WTC11 (cell line): ENCODE measurements at places on chromosomes 5 and 9. TPM values are rescaled to one million over a fixed set of nuclear protein-coding genes. Genes with fewer than 3 reads are reported as not detected.

Gene TMC1
- 0.31 to 0.41 TPM (median 0.32 TPM) in 3 replicates for total RNA-seq

Gene WNT8A
- 0.16 TPM in 1 of 3 replicates, not detected in the others for total RNA-seq

Gene PRR7
- 13.1 to 14.7 TPM (median 14.6 TPM) in 3 replicates for total RNA-seq

Gene RAB24
- total RNA-seq = 37.0 to 40.2 TPM (median 38.0 TPM) in 3 replicates

Gene PPP1R26
- 36.2 to 44.4 TPM (median 37.4 TPM) in 3 replicates for total RNA-seq

Gene PCDHGB2
- total RNA-seq = 4.1 to 5.5 TPM (median 5.2 TPM) in 3 replicates

Gene TAS2R1
- total RNA-seq = not detected in 3 replicates

Gene FOXD4L4
- 0.14 TPM in 1 of 3 replicates, not detected in the others for total RNA-seq

Gene FBXL7
- 13.8 to 15.9 TPM (median 14.4 TPM) in 3 replicates for total RNA-seq

Gene UGCG
- 34.0 to 37.5 TPM (median 34.6 TPM) in 3 replicates for total RNA-seq

Gene TOMM5
- total RNA-seq = 112 to 126 TPM (median 124 TPM) in 3 replicates

Gene GLRA1
- not detected in 3 replicates for total RNA-seq

Gene F2RL1
- 37.3 to 38.9 TPM (median 37.5 TPM) in 3 replicates for total RNA-seq

Gene RANBP6
- 19.7 to 20.1 TPM (median 19.8 TPM) in 3 replicates for total RNA-seq

Gene ADAMTSL2
- 0.64 to 0.87 TPM (median 0.64 TPM) in 3 replicates for total RNA-seq

Gene C8G
- 0.85 to 1.7 TPM (median 1.5 TPM) in 3 replicates for total RNA-seq

Gene ZFP62
- total RNA-seq = 35.7 to 41.2 TPM (median 39.5 TPM) in 3 replicates

Gene CEMIP2
- total RNA-seq = 40.5 to 43.2 TPM (median 40.6 TPM) in 3 replicates

Gene MEGF10
- 17.9 to 24.5 TPM (median 20.8 TPM) in 3 replicates for total RNA-seq

Gene ZFP37
- 4.6 to 5.6 TPM (median 5.2 TPM) in 3 replicates for total RNA-seq

Gene GZMA
- total RNA-seq = not detected in 3 replicates

Gene CCDC171
- 2.8 to 4.1 TPM (median 2.9 TPM) in 3 replicates for total RNA-seq

Gene C5orf52
- not detected in 3 replicates for total RNA-seq

Gene CSF1R
- total RNA-seq = 0.07 to 0.20 TPM (median 0.14 TPM) in 3 replicates

Gene PURA
- total RNA-seq = 6.0 to 9.0 TPM (median 6.4 TPM) in 3 replicates

Gene PCDHA3
- 3.3 to 3.4 TPM (median 3.3 TPM) in 3 replicates for total RNA-seq

Gene RASEF
- 6.5 to 8.2 TPM (median 7.3 TPM) in 3 replicates for total RNA-seq

Gene ZNF366
- total RNA-seq = not detected in 3 replicates

Gene SPINK9
- total RNA-seq = not detected in 3 replicates

Gene PCA3
- not detected in 3 replicates for total RNA-seq

Gene CSNK1A1
- 265 to 276 TPM (median 269 TPM) in 3 replicates for total RNA-seq

Gene NR2F1-AS1
- 0.76 to 1.7 TPM (median 1.5 TPM) in 3 replicates for total RNA-seq

Gene FOXD4L5
- 0.07 to 0.11 TPM in 2 of 3 replicates, not detected in the other for total RNA-seq

Gene ALDH1A1
- 1.9 to 3.3 TPM (median 2.4 TPM) in 3 replicates for total RNA-seq

Gene SSNA1
- 102 to 105 TPM (median 103 TPM) in 3 replicates for total RNA-seq

Gene FOXD4
- total RNA-seq = 0.13 to 0.25 TPM (median 0.21 TPM) in 3 replicates

Gene PCDHGA6
- total RNA-seq = 2.6 to 3.3 TPM (median 3.0 TPM) in 3 replicates

Gene SREK1IP1
- total RNA-seq = 24.3 to 26.5 TPM (median 26.2 TPM) in 3 replicates

Gene OCLN
- 58.3 to 73.2 TPM (median 70.6 TPM) in 3 replicates for total RNA-seq

Gene SOHLH1
- not detected in 3 replicates for total RNA-seq

Gene BARHL1
- total RNA-seq = 0.15 to 0.16 TPM in 2 of 3 replicates, not detected in the other
